ENCODE measurements at places on chromosomes 1 and 21.

DNA sequence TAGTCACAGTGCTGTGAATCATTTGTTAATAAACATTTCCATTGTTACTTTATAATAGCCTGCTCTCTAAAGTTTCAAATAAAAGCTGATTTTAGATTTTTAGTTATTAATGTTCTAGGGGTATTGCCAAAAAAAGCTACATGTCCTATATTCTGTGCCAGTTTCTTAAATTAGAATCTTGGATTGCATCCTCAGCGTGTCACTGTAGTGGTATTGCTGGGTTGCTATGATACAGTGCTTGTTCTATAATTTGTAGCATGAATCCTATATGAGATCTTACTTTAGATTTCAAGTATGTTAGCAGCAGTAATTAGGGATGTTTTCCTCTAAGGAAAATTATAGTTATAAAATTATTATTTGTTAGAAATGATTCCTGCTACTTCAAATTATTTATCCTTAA, 16.4 kb downstream of the PPP2R5A start:
- DNase-seq, result no peak

GRCh38 chr1:178168536-178168935, 74.6 kb downstream of the RASAL2 start:
- DNase-seq, result no peak

GRCh38 chr1:223240122-223240521, 97.1 kb upstream of the TLR5 start:
- DNase-seq, result no peak

- DNase-seq, result no peak
Measured at GRCh38 chr21:28308516-28308915, 684.2 kb downstream of the LTN1 start.

- no peak for DNase-seq
Measured at GRCh38 chr1:15336866-15337265, 72.8 kb upstream of the EFHD2 start.

DNA sequence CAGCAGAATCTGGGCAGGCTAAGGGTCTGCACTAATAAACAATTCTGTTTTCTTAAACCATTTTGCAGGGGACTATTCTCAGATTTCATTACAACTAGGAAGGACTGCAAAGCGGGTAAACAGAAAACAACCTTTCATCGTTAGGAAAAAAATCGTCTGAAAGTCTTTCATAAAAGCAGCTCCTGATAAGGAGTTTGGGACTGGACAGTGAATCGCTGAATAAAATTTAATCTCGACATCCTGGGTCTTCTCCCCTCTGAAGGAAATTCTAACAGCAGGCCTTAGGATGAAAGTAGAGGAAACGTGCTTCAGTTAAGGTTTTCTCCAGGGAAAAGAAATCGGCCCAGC, 471 bp upstream of the MTF2 start:
- DNase-seq, result no peak

DNA sequence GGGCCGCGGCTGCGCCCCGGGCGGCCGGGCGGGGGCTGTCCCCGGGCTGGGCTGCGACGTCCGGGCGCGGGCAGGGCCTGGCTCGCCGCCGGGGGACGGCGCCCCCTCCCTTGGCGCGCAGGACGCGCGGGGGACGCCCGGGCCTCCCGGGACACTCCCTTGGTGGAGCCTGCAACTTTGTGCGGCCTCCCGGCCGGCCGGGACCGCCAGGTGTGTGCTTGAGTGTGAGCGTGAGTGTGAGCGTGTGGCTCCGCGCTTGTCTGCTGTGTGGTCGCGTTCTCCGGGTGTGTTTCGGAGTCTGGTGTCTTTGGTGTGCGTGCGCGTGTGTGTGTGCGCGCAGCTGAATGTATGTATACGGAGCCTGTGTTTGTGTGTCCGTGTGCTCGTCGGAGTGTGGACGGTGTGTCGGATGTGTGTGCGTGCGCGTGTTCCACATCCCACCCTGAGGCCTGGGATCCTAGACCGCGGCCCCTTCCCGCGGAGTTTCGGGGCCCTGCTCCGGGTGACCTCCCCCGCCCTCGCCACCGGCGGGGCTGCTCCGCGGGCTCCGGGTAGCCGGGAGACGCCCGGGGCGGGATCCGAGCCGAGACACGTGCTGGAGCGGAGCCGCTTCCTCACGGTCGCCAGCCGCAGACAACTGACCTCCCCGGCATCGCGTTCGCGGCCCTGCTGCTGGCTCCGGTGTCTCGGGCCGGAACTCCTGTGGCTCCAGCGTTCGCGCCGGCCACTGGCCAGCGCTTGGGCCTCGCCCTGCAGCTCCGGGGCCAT, 1.7 kb downstream of the PTPRU start:
- DNase-seq, result no peak

- DNase-seq, result no peak
Measured at GRCh38 chr1:234188454-234188792, 184.8 kb upstream of the COA6 start.

DNA sequence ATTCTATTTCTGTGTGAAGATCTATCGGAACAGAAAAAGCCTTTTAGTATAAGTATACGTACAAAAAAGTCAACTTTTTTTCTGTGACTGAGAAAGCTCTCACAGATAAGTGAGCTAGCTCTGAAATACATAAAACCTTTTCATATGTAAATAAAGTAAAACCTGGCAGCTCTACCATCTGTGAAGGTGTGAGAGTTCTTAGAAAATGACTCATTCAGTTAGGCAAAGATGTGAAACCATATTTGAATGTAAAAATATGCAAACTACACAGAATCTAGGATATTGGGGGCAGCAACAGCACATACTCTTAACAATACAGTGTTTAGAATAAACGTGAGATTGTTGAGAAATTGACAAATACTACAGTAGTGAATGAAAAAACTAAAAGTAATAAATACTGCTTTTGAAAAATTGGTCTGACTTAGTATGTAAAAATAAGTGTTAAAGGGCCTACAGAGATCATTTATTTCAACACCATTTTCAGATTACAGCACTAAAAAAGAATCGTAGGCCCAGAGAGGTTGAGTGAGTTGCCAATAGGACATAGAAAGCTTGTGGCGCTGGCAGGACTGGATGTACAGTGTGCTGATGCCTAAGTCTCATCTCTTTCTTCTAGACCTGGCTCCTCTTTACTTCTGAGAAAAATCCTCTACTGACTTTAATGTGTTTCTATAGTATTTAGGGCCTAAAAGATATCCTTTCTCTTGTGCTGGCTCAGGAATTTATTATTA, 19.8 kb downstream of the ATP6V1G3 start:
- no peak for DNase-seq

DNA sequence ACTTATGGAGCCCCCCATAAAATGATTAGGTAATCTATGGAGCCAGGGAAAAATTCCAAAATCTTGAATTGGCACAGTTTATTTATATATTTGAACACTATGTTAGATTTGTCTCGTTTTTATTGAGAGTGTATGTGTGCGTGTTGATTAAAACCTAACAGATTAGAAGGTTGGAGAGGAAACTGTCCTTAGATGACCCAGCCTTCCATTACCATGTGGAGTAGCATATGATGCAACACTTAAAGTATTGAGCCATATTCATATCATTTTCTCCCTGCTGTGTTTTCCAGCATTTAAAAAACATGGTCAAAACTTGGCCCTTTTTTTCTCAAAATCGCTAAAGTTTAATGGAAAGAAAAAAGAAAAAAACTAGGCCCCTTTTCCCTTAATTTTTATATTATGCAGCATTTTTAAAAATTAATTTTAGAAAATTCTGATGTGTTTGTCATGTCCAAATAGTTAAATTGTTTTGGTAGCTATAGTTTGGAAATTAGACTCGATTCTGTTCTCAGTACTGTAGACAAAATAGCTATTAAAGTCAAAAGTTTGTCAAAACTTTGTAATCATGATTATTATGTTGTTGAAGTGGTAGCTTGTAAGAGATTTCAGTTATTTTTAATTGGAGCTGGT, 2.3 kb downstream of the LRRC8D start:
- no peak for DNase-seq

- DNase-seq, result no peak
Measured at GRCh38 chr1:180254854-180255253, 24.8 kb downstream of the LHX4 start.

DNA sequence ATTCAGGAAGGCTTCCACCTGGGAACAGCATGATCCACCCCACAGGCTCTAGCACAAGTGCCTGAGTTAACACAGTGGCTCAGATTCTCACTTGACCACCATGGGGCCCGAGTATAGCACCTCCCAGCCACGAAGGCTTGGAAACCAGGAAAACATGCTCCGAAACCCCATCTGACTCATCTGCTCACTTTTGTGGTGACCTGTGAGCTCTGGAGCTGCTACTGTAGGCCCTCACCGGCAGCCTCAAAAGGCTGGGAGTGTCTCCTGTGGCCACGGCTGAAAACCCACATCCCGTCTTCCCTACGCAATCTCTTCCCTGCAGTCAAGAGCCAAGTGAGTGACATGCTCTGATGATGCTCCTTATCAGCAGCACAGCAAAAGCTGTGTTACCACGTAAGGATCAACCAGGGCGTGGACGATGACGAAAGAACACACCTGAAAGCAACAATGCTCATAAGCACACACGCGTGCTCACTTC, 81.4 kb downstream of the TGFBR3 start:
- no peak for DNase-seq

GRCh38 chr21:40386294-40386911, 460.6 kb downstream of the DSCAM start:
- peak; percentile 55 for DNase-seq

DNA sequence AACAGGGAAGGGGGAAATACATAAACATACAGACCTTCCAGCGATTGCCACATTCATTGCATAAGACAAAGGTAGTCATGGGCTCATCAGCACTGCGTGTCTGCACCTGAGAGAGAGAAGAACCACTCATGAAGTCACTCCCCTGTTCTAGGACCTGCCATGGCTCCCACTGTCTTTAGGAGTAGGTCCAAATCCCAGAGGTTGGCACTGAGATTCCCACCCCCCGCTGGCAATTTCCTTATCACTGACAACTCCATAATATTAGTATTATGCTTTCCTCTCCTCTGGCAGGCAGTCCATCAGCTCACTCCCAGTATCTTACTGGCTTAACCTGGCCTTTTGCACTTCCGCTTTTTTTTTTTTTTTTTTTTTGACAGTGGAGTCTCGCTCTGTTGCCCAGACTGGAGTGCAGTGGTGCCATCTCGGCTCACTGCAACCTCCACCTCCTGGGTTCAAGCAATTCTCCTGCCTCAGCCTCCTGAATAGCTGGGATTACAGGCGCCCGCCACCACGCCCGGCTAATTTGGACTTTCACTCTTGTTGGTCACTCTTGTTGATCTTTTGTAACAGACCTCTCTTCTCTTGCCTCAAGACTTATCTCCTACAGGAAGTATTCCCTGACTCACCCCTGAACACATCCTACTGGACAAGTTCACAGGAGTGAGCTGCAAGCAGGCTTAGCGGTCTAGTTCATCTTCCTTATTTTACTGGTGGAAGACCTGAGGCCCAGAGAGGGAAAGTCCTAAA, 14.8 kb upstream of the ZNF436 start:
- DNase-seq, result no peak

- DNase-seq, result no peak
Measured at GRCh38 chr1:228285661-228286504, 78.0 kb downstream of the OBSCN start.

- peak; percentile 64 for DNase-seq
Measured at GRCh38 chr1:153677718-153678518, 570 bp upstream of the NPR1 start.

DNA sequence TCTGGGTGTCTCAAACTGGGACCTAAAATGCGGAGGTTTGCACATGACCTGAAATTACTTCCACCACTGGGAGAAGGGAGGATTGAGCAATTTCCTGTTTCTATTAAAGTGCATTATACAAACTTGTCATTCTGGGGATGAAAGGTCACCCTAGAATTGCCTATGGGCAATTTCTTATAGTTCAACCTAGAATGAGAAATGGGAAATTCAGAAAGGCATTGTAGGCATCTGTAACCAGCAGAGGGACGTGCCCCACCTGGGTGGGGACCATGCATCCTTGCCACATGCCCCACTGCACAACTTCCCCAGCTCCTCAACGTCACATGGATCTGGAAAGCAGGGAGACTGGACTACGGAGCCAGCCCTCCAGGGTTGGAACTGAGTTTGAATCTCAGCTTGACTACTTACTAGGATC, 47.0 kb downstream of the MRPL39 start:
- DNase-seq, result no peak

- no peak for DNase-seq
Measured at GRCh38 chr21:42880352-42880751, 1.0 kb upstream of the WDR4 start.

GRCh38 chr21:40379881-40380810, 466.8 kb downstream of the DSCAM start:
- no peak for DNase-seq

DNA sequence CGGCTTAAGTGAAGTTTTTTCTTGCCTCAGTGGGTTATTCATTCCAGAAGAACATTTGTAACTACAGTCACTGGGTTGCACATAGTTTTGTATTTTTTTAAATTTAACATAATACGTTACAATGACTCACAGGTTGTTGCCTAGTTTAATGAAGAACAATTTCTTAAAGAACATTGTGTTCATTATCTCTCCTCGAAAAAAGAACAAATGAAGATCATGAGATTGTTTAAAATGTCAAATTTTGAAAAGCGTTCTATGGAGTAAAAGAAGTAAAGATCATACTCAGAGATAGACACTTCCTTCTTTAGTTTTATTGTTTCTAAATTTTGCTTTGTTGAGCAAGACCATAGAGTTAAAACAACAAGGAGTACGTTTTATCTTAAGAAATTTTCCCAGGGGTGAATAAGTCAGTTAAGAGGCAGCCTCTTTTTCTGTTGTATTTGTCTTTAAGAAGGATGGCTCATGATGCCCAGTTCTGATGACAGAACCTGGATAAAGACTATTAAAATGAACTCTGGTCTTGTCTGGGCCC, 10.5 kb upstream of the SLAMF1 start:
- DNase-seq, result no peak

- no peak for DNase-seq
Measured at GRCh38 chr1:53462769-53463501, 3.7 kb downstream of the DMRTB1 start.

DNA sequence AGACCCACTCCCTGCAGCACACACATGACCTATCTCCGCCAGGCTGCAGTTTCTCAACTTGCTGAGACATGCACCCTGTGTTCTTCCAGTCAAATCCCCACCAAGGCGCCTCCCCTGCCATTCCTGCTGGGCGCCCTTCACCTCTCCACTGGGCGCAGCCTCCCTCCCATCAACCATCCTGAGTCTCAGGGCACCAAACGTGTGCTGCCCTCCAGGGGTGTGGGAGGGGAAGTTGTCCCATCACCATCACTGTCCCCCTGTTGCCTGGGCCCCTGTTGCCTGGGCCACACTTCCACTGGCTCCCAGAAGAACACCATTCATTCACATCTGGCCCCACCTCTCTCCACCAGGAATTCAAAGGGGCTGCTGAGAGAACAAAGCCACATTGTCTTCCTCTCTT, 44.9 kb upstream of the EFHD2 start:
- DNase-seq, result no peak

Data from NCI-H2081 (cell line).